ENCODE measurements at places on chromosomes 1 and 21.

- DNase-seq, result no peak
Observed at GRCh38 chr1:58116284-58116683, 430.2 kb downstream of the OMA1 start.

DNA sequence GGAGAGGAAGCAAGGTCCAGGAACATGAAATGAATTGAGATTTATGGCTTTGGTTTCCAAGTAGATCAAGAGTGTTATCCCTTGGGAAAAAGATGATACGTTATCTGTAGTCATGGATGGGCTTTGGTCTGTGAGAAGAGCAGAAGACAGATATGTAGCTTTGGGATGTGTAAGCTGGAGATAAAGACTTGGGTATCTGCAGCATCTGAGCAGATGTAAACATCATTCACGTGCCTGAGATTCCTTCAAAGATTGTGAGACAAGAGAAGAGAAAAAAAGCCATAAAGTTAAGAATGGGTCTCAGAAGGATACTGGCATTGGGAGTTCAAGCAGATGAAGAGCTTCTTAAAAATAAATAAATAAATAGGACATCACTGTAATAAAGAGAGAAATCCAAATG is 217.8 kb downstream of the PTPRC start:
- DNase-seq, result no peak

DNA sequence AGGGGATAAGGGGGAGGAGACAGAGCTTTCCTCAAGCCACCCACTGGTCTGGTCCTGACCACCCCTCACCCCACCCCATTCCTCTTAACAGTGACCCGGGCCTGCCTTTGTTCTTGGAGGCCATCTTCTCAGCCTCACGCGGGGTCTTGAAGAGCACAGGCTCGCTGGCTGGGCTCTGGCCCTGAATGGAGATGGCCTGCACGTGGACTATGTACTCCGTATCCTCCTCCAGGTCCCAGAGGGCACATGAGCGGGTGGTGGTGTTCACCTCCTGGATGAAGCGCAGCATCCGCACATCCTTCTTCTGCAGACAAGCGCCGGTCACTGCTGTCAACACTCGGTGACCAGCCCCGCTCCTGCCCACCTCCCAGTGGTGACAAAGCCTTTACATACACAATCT is 2.6 kb downstream of the FNDC5 start:
- DNase-seq, result no peak

DNA sequence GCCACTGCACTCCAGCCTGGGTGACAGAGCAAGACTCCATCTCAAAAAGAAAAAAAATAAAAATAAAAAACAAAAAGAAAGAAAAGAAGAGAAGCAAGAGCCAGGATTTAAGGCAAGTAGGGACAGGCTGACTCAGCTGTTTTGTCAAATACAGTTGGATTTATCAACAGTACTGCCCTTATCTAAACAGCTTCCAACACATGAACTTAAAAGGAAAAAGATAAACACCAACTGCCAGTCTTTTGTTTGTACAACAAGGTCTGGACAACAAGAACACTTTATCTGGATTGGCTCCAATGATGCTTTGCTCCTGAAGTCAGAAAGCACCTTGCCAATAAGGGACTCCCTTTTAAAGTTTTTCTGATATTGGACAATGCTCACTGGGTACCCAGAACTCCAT is 886.0 kb downstream of the ADGRL2 start:
- no peak for DNase-seq

DNA sequence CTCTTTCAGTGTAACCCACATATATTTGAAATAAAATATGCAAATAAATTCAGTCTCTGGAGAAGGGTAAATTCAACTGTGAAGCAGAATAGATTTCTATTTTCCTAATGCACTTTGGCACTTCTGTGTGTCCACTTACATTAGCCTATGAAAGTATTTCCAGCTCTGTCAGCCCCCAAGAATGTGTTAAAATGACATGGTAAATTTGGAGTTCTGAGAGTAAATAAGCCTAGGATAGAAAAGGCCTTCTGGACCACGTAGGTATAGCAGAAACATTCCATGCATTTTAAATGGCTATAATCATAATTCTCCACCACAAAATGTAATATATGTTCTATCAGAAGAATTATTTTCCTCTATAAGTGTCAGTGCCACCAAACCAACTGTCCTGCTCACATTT is 276.2 kb downstream of the NEGR1 start:
- DNase-seq, result no peak

DNA sequence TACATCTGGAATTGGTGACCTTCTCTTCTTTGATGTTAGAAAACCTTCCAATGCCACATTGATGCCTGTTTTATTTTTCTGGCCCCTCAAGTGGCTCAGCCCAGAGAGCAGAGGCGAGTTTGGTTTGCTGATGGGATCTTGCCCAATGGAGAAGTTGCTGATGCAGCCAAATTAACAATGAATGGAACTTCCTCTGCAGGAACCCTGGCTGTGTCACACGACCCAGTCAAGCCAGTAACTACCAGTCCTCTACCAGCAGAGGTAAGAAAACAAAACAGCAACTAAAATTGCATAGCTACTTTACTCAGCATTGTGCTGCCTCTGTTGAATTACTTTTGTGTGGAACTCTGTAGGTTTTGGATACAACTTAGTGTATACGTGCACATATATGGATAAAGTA is 97.6 kb downstream of the CC2D1B start:
- no peak for DNase-seq

GRCh38 chr1:216183007-216183406 is 240.2 kb downstream of the USH2A start:
- peak; percentile 86 for DNase-seq

DNA sequence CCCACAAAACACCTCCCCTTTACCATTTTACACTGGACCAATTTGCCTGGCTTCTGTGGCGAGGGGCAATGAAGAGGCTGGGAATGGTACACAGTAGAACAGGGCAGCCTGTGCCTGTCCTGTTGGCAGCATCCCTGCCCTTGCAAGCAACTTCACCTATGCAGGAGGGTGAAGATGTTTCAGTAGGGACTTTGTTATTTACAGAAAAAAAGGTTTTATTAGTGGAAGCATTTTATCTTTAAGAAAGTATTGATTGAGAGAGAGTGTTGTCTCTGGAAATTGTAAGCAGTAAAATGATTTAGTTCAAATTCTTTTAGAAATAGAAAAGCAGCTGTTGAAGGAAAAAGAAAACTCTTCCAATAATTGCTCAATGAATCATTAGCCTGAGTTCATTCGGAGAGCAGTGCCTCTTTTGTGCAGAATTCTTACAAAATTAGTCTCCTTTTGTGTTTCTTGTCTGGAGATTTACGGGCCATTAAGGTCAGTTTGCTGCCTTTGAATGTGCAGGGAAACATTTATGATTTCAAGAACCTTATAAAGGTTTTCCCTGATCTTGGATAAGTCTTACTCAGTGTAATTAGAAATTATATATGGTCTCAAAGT is 49.1 kb downstream of the HHAT start:
- DNase-seq, result no peak

DNA sequence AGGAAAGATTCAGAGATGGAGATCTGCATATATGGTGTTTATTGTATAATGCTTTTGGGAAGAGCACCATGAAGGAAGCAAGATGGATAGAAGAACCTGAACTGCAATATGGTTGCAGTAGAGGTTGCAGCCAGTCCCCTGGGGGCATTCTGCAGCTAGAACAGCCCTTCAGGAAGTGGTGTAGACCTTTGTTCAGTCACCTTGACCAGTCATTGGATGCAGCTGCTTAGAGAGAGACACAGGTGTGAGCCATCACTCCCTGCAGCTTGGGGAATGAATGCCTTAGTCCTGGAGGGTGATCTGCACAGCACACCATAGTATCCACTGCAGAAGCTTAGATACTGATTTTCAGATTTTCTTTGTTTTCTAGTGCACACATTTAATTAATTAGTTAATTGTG is 42.3 kb downstream of the NEK7 start:
- no peak for DNase-seq

DNA sequence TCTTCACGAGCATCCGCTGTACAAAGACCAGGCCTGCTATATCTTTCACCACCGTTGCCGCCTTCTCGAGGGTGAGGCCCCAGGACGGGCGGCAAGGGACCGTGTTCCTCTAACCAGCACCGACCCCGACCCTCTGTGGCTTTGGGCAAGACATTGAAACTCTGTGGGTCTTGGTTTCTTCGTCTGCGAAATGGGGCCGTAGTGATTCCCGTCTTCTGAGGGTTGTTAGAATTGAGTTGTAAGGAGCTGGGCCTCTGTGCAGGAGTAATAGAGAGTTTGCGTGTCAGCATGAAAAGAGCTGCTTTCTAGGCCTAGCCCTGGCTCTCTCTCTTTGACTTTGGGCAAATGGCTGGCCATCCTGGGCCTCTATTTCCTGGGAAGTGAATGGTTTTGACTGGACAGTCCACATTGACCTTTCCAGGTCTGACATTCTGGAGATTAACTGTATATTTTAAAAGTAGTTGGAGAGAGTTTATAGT is 591 bp downstream of the MRPL37 start:
- DNase-seq, result no peak

GRCh38 chr1:231153726-231154125 is 8.1 kb upstream of the TRIM67 start:
- DNase-seq, result no peak

- no peak for DNase-seq
Observed at GRCh38 chr1:198079432-198079951, 77.3 kb upstream of the NEK7 start.

DNA sequence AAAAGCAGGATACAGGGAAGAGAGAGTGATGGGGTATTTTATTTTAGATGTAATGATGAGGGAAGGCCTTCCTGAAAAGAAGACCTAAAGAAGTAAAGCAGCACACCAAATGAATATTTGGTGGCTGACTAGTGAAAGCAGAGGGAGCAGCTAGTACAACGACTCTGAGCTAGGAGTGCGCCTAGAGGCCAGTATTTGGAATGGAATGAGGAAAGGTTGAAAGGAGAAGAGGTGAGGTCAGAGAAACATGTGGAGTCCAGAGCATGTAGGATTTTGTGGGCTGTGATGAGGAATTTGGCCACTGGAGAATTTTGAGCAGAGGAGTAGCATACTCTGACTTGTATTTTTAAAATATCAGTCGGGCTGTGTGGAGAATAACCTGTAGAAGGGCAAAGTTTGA is 11.8 kb upstream of the RPL5 start:
- no peak for DNase-seq

DNA sequence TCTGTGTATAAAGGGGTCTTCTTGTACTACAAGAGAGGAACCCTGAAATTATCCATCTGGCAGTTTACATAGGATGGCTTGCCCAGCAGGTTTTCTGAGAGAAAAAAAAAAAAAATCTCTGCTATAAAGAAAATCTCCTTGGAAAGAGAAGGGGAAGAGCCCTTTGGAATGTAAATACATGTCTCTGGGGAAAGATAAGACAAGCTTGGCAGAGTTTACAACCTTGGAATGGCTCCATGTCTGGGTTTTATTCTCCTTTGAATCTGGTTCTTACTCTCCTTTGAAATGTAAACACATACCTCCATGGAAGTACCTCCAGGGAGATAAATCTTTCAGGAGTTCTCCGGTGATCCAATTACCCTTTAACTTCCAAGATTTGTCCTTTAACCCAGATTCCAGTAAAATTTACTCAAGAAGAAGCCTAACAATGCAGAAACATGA is 45.1 kb upstream of the DNAH14 start:
- no peak for DNase-seq

- DNase-seq, result peak; percentile 49
Observed at GRCh38 chr1:151327903-151328674, 873 bp upstream of the PI4KB start.

- no peak for DNase-seq
Observed at GRCh38 chr1:157955857-157956256, 37.6 kb upstream of the KIRREL1 start.

DNA sequence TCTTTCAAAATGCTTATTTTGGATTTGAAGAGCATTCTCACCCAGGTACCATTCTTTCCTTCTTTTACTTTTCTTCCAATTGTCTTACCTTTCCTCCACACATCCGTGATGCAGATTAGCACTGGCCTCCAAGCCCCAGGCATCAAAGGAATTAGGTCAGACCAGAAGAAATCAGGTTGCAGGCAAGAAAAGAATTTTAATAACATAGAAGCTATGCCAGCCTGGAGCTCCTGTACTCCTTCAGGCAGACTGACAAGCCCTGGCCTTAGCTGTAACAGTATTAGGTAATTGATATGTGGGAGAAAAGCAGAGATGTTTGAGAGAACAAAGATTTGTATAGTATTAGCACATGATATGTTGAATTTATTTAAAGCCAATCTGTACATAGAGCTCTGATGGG is 390.4 kb upstream of the ADGRL2 start:
- no peak for DNase-seq

GRCh38 chr1:109894823-109895719 is 15.6 kb upstream of the CSF1 start:
- DNase-seq, result no peak

DNA sequence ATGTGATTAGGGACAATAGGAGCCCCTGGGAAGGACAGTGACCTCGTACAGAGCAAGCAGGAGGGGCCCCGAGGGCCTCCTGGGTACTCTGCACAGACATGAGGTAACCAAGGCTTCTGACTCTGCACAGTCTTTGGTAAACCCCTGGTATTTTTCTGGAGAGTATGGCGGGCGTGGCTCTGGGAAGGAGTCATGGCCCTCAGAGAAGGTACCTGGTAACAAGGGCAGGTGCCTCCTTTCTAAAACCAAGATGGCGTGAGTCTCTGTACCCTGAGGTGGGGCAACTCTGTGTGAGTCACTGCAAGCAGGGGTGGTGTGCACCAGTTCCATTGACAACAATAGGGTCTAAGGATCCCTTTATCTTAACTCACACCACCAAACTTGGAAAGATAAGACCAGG is 39.9 kb upstream of the SLC19A1 start:
- no peak for DNase-seq

DNA sequence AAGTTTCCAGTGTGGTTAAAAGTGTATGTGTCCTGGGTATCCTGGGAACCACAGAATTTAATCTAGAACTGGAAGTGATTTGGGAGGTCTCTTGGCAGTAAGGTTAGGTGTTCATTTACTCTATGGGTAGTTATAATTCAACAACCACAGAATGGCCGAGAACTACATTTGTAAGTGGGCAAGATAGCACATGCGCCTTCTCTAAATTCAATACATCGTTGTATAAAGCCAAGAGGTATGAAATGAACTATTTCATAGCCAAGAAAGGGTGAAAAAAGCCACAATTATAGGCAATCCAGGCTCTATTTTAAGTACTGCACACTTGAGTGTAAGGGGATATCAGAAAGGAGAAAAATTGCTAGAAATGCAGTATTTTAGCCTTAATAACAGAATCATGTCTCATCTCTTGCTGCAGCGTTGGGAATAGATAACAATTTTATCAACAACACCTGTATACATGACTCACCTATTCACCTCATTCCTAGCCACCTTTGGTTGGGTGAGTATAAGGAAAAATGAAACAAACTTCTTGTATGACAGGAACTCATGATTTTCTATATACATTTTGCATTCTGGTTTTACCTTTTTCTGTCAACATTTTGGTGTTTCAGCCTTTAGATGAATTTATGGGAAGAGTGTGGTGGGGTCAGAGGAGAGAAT is 4.5 kb downstream of the SDCCAG8 start:
- no peak for DNase-seq

- DNase-seq, result no peak
Observed at GRCh38 chr1:41583658-41584547, 99.4 kb upstream of the EDN2 start.

GRCh38 chr1:192489047-192489446 is 86.5 kb upstream of the RGS1 start:
- no peak for DNase-seq
